ENCODE measurements at places on chromosomes 5 and 9. TPM values are rescaled to one million over a fixed set of nuclear protein-coding genes. Genes with fewer than 3 reads are reported as not detected.
A peak's percentile ranks its signal among the peaks of the same experiment; 100 is the strongest.

DNA sequence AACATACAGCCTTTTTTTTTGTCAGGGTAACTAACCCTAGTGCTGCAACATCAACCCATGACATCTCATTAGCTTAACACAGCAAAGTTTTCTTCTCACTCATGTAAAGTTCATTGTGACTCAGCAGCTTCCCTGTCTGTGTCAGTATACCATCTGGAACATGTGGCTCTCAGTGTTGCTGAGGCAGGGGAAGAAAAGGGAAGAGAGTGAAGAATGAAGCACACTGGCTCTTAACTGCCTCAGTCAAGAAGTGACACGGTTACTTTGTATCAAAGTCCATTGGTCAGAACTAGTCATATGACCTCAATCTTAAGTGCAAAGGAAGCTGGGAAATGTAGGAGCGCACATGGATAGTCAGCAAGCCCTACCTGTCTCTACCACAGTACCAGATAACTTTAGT lies 185.0 kb upstream of the ELL2 start:
- ATAC-seq: peak; percentile 74

DNA sequence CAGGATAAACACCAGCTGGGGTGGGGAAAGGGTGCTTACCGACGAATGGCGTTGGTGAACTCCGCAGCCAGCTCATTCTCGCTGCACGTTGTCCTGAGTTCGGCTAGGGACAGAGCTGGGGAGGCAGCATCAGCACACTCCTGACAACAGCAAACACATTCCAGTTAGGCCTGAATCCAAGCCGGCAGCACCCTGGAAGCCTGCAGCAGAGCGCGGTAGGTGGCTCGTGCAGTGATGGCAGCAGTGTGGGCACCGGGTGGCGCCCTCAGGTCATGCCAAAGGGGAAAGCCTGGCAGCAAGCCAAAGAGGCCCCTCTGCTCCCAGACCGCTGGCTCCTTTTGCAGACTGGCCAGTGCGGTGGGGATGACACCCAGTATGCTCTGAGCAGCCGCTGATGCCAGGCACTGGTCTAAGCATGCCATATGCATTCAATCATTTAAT lies 66.9 kb downstream of the DCP2 start:
- ATAC-seq: no peak

DNA sequence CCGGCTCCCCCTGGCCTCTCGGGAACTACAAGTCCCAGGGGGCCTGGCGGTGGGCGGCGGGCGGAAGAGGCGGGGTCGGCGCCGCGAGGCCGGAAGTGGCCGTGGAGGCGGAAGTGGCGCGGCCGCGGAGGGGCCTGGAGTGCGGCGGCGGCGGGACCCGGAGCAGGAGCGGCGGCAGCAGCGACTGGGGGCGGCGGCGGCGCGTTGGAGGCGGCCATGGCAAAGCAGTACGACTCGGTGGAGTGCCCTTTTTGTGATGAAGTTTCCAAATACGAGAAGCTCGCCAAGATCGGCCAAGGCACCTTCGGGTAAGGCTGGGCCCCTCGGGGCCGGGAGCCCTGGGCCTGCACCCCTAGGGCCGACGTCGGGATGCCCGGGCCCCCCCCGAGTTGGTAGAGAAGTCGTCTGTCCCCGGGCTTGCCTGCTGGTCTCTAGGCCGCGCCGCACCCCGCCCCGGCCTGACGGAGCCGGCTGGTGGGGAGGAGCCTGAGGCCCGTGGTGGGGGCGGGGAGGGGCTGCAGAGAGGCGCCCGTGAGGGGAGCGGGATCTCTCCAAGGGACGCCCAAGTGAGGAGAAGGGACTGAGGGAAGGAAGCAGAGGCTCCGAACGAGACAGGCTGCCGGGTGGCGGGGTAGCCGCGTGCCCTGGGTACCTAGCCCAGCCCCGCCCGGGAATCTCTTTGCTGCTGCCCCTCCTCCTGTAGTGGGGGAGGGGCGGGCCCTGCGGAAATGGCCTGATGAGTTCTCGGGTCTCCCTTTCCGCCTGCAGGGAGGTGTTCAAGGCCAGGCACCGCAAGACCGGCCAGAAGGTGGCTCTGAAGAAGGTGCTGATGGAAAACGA lies at the start of gene CDK9:
TSS of gene CDK9 (plus strand) at position 102 of the 840 bp plus-strand sequence. CDS start at position 217, 115 bp downstream.
- peak; percentile 76 for ATAC-seq

DNA sequence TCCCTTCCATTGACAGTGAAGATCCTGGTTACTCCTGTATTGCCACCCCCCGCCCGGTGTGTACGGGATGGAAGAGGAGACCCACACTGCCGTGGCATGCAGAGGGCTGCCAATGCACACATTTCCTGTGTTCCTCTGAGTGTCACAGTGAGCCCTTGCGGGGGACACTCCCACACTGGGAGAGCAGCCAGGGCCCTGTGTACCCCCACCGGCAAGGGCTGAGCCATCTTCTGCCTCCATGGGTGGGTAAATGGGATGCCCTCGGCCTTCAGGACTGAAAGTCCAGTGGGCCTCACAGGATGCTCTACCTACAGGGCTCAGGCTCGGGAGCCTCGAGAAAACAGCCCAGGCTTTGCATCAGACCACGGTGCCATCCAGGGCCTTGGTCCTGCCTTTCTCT lies 18.1 kb downstream of the IRX1 start:
- ATAC-seq: no peak

DNA sequence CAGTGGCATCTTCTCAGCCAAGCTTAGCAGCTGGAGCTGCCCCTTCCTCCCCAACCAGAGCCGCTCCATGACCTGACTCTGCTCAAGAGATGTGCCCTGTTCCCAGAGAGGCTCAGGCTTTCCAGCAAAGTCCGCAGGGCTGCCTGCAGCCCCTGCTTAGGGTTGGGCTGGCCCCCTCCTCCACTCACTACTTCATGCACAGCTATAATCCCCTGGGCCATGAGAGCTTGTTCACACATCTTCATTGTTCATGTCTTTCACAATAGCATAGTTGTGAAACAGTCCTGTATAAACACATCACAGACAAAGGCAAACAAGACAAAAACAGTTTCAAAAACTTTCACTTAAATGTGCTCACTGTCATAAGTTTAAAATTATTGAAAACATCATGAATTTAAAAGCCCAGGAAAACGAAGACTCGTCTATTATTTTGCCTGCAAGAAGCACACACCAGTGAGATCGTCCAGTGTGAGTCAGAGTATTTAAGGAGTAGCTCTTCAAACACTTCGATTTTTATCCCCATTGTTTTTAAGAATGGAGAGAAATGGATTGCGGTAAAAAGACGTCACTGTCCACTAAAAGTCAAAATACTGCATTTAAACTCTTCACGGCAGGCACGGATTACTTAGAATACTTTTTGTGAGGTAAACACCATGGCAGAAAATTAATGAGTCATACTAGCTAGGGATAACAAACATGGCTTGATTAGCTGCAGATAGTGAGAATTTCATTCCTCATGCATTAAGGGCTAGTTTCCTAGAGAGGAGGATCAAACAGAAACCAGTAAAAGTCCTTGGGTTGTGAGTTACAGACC lies 40.7 kb upstream of the S1PR3 start:
- peak; percentile 84 for ATAC-seq

DNA sequence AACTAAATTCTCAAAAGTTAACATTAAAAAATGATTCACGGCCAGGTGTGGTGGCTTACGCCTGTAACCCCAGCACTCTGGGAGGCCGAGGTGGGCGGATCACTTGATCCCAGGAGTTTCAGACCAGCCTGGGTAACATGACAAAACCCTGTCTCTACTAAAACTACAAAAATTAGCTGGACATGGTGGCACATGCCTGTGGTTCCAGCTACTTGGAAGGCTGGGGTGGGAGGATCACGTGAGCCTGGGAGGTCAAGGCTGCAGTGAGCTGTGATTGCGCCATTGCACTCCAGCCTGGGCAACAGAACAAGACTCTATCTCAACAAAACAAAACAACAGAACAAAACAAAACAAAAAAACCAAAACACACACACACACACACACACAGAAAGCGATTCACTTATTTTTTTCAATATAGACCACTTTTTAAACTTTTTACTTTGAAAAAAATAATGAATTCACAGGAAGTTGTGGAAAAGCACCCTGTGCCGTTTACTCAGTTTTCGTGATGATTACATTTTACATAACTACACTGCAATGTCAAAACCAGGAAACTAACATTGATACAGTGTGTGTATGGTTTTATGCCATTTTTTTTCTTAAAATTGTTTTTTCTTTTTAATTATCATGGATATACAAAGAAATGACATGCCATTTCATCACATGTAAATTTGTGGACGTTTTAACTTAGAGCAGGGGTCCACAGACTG lies 73.7 kb downstream of the TENT4A start:
- no peak for ATAC-seq

DNA sequence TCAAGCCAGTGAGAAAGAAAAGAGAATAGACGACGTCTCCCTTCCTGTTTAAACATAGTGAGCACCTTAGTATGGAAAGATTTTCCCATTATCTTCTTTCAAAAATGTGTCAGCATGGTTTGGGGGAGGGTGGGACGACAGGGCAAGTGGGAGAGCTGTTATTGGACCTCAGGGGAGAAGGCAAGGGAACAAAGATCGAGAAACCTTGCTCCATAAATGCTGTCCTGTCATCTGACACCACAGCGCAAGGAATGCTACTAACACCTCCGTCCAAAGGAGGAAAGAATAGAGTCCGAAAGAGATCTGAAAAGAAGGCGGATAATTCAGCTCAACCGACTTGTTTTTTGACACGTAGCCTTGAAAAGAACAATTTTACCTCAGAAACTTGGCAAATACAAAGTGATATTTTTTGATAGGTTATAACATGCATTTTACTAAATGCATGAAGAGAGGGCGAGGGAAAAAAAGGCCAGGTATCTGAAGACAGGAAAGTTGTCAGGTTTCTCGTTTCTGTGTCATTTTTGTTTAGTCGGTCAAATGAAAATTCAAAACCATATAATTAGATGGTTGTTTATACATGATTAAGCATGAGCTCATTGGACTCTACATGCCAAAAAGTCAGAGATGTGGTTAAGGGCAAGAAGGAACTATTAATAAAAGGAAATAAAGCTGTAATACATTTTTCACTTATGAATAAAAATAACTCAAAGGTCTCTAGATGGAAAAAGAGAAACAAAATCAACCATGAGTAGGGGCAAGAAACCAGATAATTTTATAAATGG lies 155.7 kb downstream of the GLIS3 start:
- no peak for ATAC-seq

GRCh38 chr5:141525653-141526052 lies 36.8 kb downstream of the PCDHGC5 start:
- no peak for ATAC-seq

GRCh38 chr9:133892193-133892920 lies 99.8 kb downstream of the VAV2 start:
- no peak for ATAC-seq

- ATAC-seq: no peak
These were observed 70.6 kb downstream of the HMCN2 start for GRCh38 chr9:130336027-130336610.

FBN2 gene
- 1.00 TPM for total RNA-seq

GRCh38 chr9:121824651-121825030 lies 173.2 kb downstream of the DAB2IP start:
- no peak for ATAC-seq

LCN2 gene
- 525 TPM for total RNA-seq

GZMA gene
- total RNA-seq: 0.36 TPM

PAPPA gene
- total RNA-seq: 9.4 TPM

- no peak for ATAC-seq
These were observed 1690.7 kb upstream of the CDH9 start for GRCh38 chr5:28729067-28729466.

DNA sequence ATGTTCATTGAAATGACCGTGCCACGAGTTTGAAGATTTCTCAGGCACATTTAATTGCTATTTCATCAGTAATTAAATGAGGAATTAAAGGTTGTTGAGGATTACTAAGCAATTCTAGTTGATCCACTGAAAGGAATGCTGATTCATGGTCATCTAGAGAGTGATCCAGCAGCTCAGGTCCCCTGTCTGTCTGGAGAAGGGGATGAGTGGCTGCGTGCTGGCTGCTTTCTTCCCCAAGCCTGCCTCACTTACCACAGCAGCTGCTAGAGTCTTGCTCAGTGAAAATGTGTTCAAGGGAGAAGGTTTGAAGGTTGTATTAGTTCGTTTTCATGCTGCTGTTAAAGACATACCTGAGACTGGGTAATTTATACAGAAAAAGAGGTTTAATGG lies 7.8 kb upstream of the TGFBI start:
- ATAC-seq: no peak

GRCh38 chr5:32217886-32218396 lies 43.8 kb upstream of the GOLPH3 start:
- no peak for ATAC-seq

DNA sequence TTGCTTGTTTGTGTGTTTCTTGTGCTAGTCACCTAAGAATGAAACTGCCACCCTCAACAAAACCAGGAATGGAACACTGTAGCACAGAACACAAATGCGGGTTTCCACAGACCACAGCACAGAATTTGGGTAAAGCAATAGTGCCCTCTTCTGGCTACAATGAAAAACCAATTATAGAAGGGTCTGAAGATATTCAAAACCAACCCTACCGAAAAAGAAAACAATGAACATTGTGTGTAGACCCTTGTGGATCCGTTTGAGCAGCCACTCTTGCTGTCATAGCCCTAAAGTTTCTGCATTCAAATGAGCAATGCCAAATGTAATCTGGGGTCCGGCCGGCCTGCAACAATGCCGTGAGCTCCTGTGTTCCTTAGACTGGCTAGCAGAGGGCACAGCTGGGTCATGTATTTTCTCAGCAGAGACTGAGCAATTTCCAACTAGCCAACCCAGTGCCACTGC lies 8.3 kb upstream of the ENC1 start:
- peak; percentile 62 for ATAC-seq

IL13 gene
- not detected for total RNA-seq

DNA sequence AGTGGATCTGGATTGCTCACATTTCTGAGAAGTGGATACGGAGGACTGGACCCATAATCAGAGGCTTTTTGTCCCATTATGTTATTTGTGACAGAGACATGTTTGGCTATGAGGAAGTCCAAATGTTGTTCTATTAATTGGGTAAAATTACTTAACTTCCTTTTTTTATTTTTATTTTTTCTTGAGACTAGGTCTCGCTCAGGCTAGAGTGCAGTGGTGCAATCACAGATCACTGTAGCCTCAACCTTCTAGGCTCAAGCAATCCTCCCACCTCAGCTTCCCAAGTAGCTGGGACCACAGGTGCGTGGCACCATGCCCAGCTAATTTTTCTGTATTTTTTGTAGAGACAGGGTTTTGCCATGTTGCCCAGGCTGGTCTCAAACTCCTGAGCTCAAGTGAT lies 11.9 kb upstream of the PGGT1B start:
- ATAC-seq: no peak

DNA sequence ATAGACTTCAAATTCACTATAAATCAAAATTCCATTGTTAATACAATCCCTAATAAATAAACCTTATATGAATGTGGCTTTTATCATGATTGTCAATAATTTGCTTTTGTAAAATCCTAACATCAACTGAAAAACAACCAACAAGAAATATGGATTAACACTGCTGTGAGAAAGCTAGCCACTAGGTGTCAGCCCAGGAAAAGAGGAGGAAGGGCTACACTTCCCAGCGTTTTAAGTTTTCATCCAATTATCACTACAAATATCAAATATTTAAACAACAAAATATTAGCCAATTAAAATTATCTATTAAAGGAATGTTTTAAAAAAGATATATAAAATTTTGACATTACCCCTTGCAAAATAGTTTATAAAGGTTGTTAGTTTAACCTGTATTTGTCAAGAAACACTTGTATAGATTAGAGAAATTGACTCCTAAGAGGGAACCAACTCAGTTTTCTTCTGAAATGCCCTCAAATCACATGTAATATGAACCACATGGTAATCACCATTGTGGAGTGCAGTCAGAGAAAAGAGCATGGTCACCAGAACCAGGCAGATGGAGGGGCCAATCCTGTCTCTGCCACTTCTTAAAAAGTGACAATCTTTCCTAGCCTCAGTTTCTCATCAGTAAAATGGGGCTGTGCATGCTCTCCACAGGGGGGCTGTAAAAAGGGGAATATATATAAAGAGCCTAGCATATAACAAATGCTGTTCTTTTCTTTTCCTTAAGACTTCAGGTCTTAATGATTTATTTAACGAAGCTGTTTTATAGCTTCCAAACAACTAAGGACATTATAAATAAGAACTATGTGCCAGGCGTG lies 188.2 kb downstream of the CRB2 start:
- no peak for ATAC-seq

Measured in esophagus mucosa (tissue), 1 donor.